CD4-positive, CD25-positive, alpha-beta regulatory T cell (primary cell): ENCODE measurements at places on chromosomes 6 and 20.

GRCh38 chr6:22569281-22570184 lies at the start of gene HDGFL1:
HDGFL1 (plus strand) TSS chr6:22569566; CDS start chr6:22569576, 10 bp downstream.
- DNase-seq, result no peak

GRCh38 chr20:1508574-1508973 lies 17.4 kb upstream of the SIRPB2 start:
- no peak for DNase-seq

DNA sequence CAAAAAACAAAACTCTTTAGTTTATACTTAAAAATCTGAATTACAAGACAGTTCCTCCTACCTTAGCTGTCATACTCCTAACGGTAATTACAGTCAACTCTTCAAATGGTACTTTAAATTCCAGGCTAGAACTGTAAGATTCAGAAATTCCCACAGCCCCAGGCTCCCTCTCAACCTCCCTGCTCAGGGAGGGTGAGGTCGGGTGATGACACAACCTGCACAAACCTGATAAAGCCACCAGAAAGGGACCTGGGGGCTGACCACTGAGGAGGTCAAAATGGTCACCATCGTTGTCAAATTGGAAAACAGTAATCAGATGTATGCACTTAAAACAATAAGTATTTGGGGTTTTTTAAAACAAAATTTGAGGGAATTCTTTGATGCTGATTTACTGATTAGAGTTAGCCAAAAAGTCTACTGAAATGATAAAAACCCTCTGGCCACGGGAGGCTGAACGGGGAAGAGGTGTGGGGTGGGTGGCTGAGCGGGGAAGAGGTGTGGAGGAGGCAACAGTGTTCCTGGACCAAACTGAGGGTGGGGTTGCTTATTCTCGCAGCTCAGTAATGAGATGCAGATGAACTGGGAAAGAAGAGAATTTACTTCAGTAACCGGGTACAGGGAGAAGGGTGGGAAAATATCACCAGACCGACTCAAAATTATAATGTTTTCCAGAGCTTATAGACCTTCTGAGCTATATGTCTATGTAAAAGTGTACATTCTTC lies 52.4 kb downstream of the SLC22A1 start:
- no peak for DNase-seq

- no peak for DNase-seq
Measured at GRCh38 chr20:38804221-38804620, 1.3 kb upstream of the PPP1R16B start.

DNA sequence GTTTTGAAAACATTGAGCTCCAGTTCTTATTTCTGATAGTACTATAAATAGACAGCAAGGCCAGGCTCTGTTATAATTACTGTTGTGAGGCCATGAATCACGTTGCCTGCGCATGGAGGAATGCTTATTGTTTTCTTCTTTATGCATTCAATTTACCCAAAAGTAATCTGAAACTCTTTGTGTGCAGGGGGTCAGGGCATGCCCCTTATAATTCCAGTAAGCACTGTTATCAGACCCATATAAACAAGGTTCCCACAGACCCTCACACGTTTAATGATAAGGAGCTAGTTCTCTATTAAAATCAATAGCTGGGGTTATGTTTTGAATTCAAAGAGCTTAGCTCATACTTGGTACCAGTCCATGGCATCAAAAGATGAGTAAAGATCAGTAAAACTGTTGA lies 174.8 kb upstream of the ARG1 start:
- no peak for DNase-seq
